T-cell (primary cell): ENCODE measurements at places on chromosomes 6 and 20.

DNA sequence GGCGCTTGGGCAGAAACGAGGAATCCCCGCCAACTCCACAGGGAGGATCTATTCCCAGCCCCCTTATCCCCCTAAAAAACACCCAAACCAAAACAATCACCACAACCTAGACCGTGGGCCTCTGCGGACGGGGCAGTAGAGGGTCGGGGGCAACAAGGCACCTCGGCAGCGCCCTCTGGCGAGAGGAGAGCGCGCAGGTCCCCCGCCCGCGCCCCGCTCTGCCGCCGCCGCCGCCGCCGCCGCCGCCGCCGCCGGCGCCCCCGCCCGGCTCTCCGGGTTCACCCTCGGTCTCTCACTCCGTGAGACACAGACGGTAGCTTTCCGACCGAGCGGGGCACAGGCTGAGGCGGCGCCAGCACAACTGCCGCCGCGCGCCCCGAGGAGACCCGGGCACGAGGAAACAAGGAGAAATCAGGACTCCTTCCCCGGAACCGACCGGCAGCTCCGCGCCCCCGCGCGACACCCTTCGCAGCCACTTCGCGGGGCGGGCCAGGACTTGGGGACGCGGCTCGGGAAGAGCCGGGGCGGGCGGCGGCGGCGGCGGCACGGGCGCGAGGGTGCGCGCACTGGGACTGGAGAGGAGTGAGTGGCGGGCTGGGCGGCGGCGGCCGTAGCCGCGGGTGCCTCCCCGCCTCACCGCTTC, at the start of gene SLC35F1:
SLC35F1 (plus strand) TSS at position 307 of the 643 bp plus-strand sequence.
- H3K36me3 ChIP-seq: no peaks in the 10 kb centered on the region
- DNase-seq: no peak
- H3K4me1 ChIP-seq: no peaks in the 10 kb centered on the region

DNA sequence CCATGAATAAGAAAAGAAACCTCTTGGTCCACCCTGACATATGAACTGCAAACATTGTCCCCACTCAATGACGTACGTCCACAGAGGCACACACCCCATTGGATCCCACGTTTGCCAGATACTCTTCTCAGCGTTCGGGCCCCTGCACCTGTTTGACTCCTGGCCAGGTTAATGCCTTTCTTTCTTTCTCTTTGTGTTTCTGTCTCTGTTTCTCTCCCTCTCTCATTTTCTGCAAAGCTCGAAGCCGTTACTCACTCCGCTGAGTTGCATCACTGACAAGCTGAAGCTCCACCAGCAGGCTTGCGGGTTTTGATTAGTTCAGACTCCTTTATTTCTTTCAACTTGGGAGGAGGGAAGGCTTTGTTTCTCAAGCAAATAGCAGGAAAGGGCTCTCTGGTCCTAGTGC, 135.5 kb upstream of the SUPT3H start:
- H3K4me3 ChIP-seq: no peak overlapping the region
- no peaks in the 10 kb centered on the region for H3K4me1 ChIP-seq
- H3K27me3 ChIP-seq: no peaks in the 10 kb centered on the region

GRCh38 chr6:147911686-147912085, 403.2 kb downstream of the SAMD5 start:
- no peaks in the 10 kb centered on the region for H3K27me3 ChIP-seq
- no peaks in the 10 kb centered on the region for H3K36me3 ChIP-seq
- no peak for DNase-seq
- H3K27ac ChIP-seq: no peak overlapping the region

DNA sequence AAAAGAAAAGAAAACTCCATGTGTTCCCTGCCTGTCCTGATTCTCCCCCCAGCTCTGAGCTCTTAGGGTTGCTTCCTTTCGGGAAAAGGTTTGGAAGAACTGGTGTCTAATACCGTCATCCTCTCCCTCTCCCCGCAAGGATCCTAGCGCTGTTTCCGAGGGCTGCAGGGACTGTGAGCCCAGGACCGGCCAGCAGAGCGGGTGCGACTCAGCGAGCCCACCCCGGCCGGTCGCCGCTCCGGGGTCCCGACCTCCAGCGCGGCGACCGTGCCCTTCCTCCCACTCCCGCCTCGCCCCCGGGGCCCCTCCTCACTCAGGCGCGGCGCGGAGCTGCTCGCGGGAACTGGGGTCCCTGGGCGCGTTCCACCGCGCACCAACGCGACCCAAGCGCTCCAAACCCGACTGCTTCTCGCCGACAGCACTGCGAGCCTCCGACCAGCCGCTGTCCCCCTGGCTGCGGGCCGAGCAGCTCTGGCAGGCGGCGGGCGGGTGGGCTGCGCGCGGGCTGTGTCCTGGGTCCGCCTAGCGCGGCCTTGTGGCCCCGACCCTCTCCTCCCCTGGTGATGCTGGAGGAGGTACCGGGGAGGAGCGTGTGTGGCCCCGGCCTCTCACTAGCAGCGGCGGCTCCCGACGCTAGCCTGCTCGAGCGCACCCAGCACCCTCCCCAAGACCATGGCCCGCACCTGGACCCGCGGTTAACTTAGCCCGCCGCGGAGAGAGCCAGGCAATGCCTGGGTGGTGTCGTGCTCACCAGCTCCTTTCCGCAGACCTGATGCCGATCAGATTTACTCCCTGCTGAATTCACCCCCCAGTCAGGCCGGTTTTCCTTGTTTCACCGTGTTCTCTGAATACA, at the start of gene PLA2G7:
PLA2G7 (minus strand) TSS at position 509 of the 853 bp plus-strand sequence. CDS start 12,484 bp downstream, outside the sequence.
- H3K4me1 ChIP-seq: no peaks in the 10 kb centered on the region
- H3K27ac ChIP-seq: no peak within 1 kb of the TSS
- H3K27me3 ChIP-seq: peaks cover 28% of the 10 kb centered on the region
- H3K4me3 ChIP-seq: no peak within 1 kb of the TSS
- no peaks in the 10 kb centered on the region for H3K36me3 ChIP-seq

DNA sequence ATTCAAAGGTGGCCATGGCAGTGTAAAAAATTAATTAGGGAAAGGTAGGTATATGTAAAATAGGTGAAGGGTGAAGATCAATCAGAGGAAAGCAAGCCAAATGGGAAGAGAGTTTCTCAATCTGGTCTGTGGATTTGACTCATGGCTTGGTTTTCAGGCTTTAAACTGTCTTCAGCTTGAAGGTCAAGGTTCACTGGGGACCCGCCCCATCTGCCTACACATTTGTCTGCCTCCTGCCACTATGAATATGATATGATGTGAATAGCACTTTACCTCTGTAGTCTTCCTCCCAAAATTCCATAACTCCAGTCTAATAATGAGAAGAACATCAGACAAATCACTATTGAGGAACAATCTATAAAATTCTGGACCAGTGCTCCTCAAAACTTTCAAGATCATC, 32.3 kb upstream of the THEMIS start:
- peak overlapping the region; percentile 84 for H3K27ac ChIP-seq
- H3K36me3 ChIP-seq: no peaks in the 10 kb centered on the region
- H3K4me1 ChIP-seq: peaks cover 16% of the 10 kb centered on the region
- no peaks in the 10 kb centered on the region for H3K27me3 ChIP-seq
